ENCODE measurements at places on chromosomes 16 and 17. TPM values are rescaled to one million over a fixed set of nuclear protein-coding genes. Genes with fewer than 3 reads are reported as not detected.

TEX14 gene
- polyA plus RNA-seq: not detected

MEOX1 gene
- polyA plus RNA-seq: 5.1 TPM

TBC1D3B gene
- polyA plus RNA-seq: not detected

MYH11 gene
- polyA plus RNA-seq: 1.9 TPM

PRPSAP1 gene
- polyA plus RNA-seq: 99.1 TPM

TNFRSF17 gene
- polyA plus RNA-seq: 3.0 TPM

PLK1 gene
- 0.18 TPM for polyA plus RNA-seq

GFAP gene
- polyA plus RNA-seq: not detected

C17orf107 gene
- polyA plus RNA-seq: 0.68 TPM

SAMD14 gene
- 0.19 TPM for polyA plus RNA-seq

DNA sequence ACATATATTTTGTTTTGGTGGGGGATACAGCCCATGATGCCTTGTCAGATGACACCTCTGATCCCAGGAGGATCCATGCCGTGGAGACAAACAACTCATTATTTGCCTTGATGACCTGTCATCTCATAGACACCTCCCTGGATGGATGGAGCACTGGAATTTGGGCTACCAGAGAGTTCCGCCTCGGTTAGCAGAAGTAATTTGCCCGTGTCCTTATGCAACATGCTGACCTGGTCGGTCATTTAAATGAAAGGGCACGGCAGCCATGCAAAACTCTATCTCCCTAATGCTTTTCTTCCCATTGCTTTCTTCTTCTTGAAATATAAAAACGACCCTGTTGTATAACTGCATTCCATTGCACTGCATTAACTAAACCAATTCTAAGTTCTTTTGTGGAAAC is 145.3 kb downstream of the GRIN2A start:
- no peak for DNase-seq

DNA sequence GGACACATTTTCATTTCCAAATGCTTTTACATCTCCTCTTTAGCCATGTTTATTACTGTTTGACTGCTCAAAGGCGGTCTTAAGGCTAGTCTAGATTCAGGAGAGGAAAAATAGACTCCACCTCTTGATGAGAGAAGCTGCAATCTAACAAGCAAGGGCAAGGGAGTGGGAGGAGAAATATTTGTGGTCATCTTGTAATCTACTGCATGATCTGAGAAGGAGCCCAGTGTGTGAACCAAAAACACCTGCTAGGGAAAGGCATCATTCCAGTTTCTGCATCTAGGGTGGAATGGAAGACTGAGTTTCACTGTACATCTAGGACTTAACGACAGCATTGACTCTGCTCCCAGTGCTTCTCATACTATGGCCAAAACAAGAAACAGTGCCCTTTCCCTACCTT is 232.2 kb upstream of the HS3ST3A1 start:
- no peak for DNase-seq

DNA sequence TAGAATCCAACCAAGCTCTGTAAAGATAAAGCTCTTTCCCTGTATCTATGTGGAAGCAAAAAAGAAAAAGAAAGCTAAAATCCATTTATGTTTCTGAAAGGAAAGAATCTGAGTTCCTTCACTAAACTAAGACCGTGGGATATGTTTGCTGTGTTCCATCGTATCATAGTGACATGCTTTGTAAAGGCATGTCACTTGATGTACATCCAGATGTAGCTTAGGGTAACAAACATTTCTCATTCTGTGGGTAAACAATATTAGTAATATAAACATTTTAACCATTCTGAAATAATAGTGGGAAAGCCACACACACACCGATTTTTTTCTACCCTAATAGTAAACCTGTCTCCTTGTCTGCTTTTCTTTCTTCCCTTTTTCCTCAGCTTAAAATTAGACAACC is 78.1 kb downstream of the TUBD1 start:
- no peak for DNase-seq

- DNase-seq: no peak
Measured at GRCh38 chr17:12979246-12979645, 38.6 kb downstream of the ELAC2 start.

DNA sequence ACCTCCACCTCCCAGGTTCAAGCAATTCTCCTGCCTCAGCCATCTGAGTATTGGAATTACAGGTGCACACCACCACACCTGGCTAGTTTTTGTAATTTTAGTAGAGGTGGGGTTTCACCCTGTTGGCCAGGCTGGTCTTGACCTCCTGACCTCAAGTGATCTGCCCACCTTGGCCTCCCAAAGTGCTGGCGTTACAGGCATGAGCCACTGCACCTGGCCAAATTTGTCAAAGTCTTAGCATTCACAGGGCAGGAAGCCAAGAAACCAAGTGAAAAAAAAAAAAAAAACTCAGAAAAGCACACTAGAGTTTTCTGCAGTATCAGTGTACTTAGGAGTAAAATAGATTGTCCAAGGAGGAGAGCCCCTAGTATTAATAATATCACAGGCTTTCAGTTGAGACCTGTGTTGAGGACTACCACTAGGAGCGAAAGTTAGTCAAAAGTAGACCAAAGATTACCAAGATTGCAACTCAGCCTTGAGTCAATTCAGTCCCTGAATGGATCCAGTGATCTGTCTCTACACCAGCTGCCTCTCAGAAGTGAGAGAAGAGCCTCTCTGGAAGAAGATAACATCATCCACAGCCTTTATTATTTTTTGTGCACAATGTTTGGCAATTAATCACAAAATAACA is 159.7 kb downstream of the CEP112 start:
- no peak for DNase-seq

DNA sequence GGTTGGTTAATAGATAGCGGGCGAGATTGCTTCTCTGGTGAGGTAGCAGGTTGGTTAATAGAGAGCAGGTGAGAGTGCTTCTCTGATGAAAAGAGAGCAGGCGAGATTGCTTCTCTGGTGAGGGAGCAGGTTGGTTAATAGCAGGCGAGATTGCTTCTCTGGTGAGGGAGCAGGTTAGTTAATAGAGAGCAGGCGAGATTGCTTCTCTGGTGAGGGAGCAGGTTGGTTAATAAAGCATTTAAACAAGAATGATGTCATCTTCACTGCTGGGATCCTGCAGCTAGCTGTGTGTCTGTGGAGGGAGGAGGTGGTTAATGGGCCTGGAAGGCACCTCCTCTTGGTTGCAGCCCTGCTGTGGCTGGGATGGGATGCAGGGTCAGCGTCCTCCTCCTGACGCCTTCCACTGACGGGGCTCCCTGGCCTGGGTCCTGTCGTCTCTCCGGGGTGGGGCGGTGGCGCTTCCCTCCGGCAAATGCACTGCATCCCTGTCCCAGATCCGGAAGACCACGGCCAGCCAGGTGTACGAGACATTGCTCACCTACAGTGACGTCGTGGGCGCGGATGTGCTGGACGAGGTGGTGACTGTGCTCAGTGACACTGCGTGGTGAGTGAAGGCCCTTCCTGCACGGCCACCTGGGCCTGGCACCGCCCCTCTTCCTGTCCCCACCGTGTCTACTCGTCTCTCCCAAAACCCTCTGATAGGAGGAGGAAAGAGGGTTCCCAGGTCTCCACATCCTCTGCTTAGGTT is 99.2 kb upstream of the ZNF750 start:
- no peak for DNase-seq

GRCh38 chr17:13363771-13364170 is 238.0 kb downstream of the HS3ST3A1 start:
- no peak for DNase-seq

DNA sequence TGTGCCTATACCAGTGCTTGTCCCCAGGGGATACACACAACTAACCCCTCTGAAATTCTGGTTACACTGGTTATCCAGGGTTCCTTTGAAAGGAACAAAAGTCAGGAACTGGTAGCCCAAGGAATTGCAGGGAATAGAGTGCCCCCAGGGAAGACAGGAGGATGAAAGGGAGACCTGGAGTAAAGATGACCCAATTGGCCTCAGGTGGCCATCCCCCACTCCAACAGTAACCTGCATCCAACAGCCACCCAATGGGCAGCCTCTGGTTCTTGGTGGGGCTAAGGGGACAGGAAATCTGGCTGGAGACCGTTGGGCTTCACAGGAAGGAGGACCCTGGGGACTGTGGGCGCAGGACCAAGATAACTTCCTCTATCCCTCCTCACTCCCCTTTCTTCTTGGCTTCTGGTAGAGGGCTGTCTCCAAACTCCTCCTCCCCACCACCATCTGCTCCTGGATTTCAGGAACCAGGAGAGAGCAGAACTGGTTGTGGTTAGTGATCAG is 826 bp upstream of the MPO start:
- DNase-seq: no peak

- DNase-seq: no peak
Measured at GRCh38 chr17:385178-385835, 32.7 kb upstream of the RPH3AL start.

- no peak for DNase-seq
Measured at GRCh38 chr16:64704386-64704785, 417.5 kb downstream of the CDH11 start.

- DNase-seq: no peak
Measured at GRCh38 chr16:58843675-58844074, 109.6 kb upstream of the GOT2 start.

GRCh38 chr17:56845934-56846333 is 12.0 kb downstream of the DGKE start:
- no peak for DNase-seq

DNA sequence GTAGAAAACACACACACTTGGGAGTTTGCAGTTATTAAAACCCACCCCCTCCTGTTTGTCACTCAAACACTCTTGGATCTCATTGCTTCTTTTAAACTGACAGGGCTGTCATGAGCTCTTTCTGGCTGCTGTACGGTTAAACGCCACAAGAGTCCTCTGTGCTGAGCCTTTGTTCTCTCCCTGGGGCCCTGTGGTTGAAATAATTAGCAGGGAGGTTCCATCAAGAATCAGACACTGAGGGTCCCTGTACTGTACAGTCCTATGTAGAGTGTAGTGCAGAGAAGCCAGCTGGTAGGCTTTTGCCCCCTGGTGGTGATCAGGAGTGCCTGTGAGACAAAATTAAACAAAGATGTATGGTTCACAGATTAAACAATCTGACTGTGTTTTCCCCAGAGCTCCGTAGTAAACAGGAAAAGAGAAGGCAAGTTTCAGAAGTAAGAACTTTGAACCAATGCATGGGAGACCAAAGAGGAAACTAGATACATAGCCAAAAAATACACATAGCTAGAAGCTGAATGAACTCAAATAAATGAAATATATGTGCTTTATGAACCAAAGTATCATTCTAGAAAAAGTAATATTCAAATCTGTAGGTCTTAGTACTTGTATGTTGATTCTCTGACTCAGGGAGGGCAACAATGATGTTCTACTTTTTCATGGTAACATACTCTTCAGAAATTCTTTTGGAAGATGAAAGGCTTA is 1.4 kb upstream of the SSH2 start:
- DNase-seq: peak; percentile 75

DNA sequence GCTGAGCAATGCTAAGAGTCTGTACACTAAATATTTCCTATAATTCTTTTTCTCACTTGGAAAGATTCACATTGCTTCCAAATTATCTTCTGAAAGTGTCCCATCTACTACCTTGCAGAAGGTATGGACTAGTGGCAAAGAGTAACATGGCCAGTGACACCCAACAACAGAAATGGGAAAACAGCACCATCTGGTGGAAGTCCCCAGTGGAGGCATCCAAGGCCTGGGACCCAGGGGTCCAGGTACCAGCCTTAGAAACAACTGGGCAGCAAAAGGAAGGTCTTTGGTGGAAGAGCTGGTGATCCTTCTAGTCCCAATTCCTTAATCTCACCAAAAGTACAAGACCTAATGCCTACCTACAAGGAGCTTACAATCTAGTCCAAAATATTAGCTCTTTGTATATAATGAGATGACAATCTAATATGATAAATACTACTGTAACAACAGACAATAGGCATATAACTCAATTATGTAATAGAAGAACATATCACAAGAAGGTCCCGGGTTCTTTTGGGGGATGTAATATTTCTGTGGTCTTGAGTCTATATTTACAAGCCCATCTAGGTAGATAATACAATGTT is 55.3 kb downstream of the SKAP1 start:
- peak; percentile 38 for DNase-seq
